ENCODE measurements at places on chromosomes 4 and X. TPM values are rescaled to one million over a fixed set of nuclear protein-coding genes. Genes with fewer than 3 reads are reported as not detected.

The VCX3B gene
- not detected for total RNA-seq

The TMEM192 gene
- 19.4 TPM for total RNA-seq

The DIAPH2 gene
- 29.6 TPM for total RNA-seq

The GJB1 gene
- total RNA-seq, result 67.9 TPM

The GRSF1 gene
- 86.0 TPM for total RNA-seq

The GAGE12F gene
- not detected for total RNA-seq

The TRIM61 gene
- total RNA-seq, result 0.20 TPM

The HOPX gene
- total RNA-seq, result 0.76 TPM

The ZAR1 gene
- not detected for total RNA-seq

The PAGE2B gene
- total RNA-seq, result not detected

The TSC22D3 gene
- 33.0 TPM for total RNA-seq

The SHOX gene
- 0.36 TPM for total RNA-seq

The PPARGC1A gene
- 76.0 TPM for total RNA-seq

The YY2 gene
- total RNA-seq, result 1.2 TPM

DNA sequence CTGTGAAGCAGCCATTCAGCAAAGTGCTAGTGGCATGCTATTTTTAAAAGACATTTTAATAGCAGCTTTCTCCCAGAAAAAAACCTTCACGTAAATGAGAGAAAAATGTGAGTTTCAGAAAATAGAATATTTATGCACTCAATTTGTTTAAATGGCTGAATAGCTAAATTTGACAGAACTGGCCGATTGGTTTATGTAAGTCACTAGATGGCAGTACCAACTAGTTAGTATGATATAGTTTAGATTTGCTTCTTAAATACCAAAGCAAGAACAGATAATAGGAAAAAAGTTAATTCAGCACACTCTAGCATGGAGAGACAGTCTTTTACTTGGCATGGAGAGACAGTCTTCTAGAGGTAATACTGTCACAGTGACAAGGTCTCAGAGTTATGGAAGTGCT, 250.1 kb downstream of the SNCA start:
- no peak for DNase-seq

GRCh38 chrX:64427281-64427680, 32.0 kb upstream of the MTMR8 start:
- DNase-seq, result no peak

- DNase-seq, result no peak
Measured at GRCh38 chr4:87058356-87059073, 123.7 kb downstream of the AFF1 start.

DNA sequence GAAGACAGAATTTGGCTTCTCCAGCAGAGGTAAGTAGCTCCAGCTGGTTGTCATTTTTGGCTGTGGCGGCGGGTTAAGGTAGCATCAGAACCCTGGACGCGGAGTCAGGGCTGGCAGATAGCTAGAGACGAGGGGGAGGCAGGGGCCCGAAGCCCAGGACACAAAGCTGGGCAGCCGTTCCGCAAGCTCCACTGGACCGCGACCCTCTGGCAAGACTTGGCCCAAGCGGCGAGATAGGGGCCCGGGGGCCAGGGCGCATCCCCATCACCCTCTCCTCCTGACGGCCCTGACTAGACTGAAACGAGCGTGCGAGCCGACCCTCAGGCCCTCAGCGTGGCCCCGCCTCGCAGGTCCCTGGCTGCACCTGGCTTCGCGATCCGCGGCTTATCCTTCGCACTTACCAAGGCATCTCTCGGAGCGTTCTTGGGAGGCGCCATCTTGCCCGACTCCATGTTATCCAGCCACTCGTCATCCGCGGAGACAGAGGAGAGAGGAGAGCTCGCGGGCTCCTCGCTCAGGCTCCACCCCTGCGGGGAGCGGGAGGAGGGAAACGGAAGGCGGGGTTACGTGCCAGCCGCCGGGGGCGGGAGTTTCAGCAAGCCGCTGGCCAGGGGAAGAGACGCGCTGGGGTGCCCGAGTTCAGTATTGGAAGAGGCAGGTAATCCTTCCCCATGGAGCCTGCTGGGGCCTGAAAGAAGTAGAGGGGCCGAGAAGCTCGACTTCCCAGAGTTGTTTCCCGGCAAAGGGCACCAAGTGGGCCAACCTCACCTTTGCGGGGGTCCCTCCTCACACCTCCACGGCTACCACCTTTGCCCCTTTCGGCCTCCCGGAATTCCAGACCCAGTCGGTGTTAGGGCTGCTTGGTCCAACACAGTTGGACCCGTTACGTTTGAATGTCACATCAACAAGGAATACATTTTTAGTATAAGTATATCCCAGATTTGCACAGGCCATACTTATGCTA, at the start of gene TAF9B:
TAF9B (minus strand) TSS at position 491 of the 964 bp plus-strand sequence; CDS start at position 452, 39 bp downstream.
- peak; percentile 85 for DNase-seq

- DNase-seq, result no peak
Measured at GRCh38 chr4:90162566-90162965, 35.4 kb downstream of the CCSER1 start.

GRCh38 chrX:133250184-133251100, 32.3 kb upstream of the TFDP3 start:
- no peak for DNase-seq

DNA sequence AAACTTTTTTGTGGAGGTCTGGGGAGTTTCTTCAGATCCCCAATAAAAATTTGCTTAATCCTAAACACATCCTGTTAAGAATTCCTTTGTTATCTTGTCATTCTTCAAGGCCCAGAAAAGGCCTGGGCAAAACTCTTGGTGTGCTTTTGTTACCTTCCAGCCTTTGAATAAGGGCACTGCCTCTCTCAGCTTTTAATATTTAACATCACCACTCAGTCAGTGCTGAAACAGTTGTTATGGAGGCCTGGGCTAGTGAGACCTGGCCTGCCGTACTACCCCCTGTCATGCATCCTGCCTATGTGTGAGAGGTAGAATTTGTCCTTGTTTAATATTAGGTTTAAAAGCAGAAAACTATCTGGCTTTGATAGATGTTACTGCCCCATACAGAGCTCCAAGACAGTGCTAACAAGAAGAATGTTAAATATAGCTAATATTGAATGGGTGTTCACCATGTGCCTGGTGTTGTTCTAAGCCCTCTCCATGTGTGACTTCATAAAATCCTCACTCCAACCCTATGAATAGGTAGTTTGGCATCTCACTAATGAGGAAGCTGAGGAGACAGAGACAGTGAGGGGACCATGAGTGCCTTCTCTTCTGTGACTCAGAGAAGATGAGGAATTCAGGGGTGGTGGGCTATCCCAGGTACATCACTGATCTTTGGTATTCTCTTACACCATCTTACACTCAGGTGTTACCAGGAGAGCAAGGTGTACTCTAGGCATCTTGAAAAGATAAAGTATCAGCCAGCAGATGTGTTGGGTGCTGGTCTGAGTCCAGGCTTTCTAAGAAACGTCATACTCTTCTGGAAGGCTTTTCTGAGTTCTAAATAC, 6.2 kb downstream of the PPP1R2C start:
- no peak for DNase-seq

- peak; percentile 84 for DNase-seq
Measured at GRCh38 chrX:154396973-154397887, 947 bp upstream of the RPL10 start.

- no peak for DNase-seq
Measured at GRCh38 chr4:144575181-144575580, 70.8 kb upstream of the HHIP start.

DNA sequence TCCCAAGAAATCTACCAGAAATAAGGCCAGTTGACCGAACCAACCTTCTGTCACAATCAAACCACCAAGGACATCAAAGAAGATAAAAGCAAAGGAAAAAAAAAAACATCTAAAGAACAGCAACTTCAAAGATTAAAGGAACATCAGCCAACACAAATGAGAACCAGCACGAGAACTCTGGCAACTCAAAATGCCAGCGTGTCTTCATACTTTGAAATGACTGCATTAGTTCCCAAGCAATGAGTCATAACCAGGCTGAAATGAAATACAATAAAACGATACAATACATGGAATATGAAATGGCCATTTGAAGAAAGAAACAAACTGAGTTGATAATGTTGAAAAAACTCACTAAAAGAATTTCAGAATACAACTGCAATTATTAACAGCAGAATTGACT, 611.6 kb upstream of the GRIA3 start:
- DNase-seq, result no peak

- no peak for DNase-seq
Measured at GRCh38 chr4:35066406-35066805, 1177.9 kb downstream of the ARAP2 start.

- DNase-seq, result no peak
Measured at GRCh38 chrX:109266034-109266433, 215.9 kb downstream of the GUCY2F start.

GRCh38 chrX:38505583-38505982, 55.8 kb upstream of the TSPAN7 start:
- no peak for DNase-seq

DNA sequence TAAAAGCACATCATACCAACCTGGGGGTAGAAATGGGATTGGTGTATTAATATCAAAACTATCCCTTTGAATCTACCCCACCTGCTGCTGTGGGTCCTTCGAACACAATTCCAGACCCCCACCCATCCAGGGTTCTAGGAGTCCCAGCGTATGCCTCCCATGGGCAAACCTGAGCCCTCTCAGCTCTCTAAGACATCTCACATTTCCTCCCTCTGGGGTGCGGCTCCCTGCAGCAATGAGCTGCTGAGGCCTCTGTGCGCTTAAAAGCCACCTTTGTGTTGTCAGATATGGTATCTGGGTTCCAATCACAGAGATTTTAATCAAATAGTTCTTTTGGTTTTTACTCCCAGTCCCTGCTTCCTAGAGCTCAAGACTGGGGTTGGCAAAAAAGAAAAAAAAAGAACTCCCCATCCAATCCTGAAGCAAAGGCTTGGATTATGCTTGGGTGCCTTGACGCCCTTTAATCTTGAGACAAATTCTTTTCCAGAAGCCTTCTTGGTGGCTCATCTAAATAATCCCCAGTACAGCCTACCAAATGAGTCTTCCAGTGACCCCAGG, 37.5 kb upstream of the NOCT start:
- no peak for DNase-seq

- peak; percentile 26 for DNase-seq
Measured at GRCh38 chr4:88457307-88458103, 586 bp downstream of the HERC5 start.

GRCh38 chr4:100548200-100548560, 30.4 kb upstream of the EMCN start:
- no peak for DNase-seq

GRCh38 chr4:189656641-189657040, 284.0 kb upstream of the FRG1 start:
- DNase-seq, result no peak

GRCh38 chr4:5365071-5366008, 314.1 kb downstream of the STK32B start:
- DNase-seq, result no peak

- no peak for DNase-seq
Measured at GRCh38 chrX:111101580-111101979, 5.6 kb downstream of the PAK3 start.

DNA sequence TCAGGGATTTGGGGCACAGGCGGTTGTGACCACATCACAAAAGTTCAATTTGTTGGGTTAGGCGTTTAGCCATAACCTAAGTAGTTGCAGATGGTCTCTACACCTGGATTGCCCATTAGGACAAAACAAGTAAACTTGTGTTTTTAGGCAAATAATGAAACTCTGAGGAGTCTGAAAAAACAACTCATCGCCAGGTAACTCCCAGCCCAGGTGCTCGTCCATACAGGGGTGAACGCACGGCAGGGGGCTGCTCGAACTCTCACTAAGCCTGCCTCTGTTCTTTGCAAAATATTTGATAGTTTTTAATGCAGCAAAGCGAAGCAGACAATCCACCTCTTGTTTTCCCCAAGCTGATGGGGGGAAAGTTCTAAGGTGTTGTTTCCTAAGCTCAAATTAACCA, 559 bp upstream of the RHOH start:
- DNase-seq, result no peak

DNA sequence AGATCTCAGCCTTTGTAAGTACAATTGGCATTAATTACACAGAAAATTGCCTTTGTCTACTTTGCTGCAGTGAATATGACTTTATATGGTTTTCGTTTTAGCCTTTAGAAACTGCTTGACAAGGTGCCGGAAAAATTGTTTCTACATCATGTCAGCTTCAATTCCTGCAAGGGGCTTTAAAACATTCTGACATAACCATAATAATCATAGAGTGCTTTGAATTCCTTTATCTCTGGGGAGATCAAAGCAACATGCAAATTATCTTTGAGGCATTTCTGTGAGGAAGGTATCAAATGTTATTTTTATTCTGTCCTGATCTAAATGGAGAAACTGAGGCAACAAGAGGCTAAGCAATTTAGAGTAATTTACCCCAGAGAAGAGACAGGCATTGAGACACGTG, 57.8 kb downstream of the MMRN1 start:
- no peak for DNase-seq

- no peak for DNase-seq
Measured at GRCh38 chrX:69119122-69119521, 46.1 kb downstream of the PJA1 start.

GRCh38 chrX:53284684-53285447, 3.5 kb upstream of the IQSEC2 start:
- DNase-seq, result peak; percentile 40

DNA sequence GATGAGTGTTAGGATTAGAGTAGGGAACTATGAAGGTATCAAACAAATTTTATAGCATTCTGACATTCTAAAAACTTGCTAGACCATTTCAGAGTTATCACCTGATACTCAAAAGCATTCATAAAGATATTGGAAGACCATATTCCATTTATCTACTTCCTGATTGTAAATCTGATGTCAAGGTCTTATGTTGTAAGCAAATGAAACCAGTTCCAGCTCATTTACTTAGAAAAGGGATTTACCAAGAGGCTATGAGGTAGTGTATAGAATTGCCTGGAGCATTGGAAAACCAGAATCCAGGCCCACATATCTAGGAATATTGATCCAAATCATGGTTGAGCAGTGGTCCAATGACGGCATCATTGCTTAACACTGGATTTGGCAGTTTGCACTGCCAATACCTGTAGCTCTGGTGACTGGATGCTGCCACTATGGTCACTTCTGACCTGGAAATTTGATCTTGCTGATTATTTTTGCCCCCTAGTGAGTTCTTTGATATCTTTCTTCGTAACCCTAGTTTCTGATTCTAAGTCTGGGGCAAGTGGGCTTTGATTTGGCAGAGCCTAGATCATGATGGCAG, 25.4 kb downstream of the ARFIP1 start:
- DNase-seq, result no peak
